ENCODE measurements at places on chromosomes 11 and 22.
A peak's percentile ranks its signal among the peaks of the same experiment; 100 is the strongest.

DNA sequence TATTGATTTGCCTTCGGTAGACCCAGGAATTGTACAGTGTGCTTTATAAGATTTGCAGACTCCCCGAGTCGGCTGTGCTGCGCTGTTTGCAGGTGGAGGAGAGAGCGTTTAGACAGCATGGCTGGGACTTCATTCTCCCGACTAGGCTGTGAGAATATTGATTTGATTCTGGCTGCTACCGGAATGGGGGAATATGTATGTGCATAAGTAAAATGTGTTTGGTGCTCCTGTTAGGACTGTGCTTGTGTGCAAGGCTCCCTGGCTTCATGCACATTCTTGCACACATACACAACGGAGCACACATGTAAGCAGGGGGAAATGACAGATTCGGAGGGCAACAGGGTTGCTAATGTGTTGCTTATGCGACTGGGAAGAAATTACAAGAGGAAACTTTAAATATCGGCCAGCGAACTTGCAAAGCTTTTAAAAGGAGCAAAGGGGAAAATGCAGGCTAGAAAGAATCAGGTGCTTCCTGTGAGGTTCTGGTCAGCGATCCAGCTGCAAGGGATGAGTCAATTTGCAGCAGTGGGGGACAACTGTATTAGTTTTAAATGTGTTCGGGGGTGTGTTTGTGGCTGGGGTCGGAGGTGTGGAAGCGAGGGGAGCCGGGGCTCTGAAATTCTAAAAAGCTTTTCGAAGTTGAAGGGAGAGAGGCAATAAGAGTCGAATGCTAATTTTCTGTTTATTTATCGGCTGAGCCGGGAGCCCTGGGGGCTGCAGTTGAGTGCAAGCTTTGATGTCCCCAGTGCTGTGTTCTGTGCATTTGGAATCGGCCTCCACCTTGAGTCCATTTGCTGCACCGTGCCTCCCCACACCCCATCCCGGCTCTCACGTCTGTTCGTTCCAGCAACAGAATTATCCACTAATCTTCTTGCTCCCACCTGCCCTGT, 731 bp downstream of the NTM start:
- DNase-seq = no peak

DNA sequence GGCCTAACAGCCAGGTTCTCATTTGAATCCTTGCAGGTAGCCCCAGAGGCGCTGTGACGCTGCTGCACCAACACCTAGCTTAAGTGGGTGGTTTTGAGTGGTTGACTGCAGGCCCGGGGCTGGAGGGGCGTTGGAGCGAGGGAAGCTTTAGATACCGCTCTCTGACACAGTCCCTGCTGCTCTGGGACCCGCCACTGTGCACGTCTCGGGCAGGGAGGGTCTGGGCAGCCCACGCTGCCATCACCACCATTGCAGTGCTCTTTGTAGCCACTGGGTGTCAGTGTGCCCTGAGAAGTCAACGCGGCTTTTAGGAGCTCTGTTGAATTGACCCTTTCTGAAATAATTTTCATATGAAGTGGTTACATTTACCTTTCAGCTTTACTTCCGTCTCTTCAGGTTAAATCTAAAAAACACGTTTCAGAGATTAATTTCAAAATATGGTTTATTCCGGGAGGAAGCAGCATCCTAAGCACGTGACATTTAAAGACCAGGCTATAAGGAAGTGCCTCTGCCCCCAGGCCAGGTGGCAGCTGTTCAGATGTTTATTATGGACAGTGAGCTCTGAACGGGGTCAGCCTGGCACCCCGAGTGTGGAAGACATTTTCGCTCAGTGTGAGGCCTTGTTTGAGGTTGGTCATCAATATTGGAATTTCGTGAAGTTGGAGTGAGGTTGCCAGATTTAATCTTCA, 30.9 kb upstream of the PARVB start:
- DNase-seq = peak; percentile 46

- no peak for DNase-seq
Measured at GRCh38 chr11:10023212-10023611, 270.8 kb downstream of the SBF2 start.

GRCh38 chr11:78533399-78533798, 41.3 kb downstream of the NARS2 start:
- DNase-seq = no peak

DNA sequence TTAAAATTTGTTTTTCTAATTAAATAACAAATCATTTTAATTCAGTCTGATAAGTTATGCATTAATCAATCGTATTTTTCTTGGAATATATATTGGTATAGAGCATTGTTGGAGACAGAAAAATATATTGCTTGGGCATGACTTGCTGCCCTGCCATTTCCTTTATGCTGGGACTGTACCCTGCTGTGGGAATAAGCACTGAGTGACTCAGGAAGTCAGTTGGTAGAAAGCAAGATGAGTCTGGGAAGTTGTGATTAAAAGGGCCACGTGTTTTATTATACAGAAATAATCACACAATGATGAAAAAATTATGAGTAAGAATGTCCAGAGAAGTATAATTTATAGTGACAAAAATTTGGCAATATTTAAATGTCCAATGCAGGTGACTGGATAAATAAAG, 139.5 kb downstream of the KIF18A start:
- no peak for DNase-seq

GRCh38 chr11:112565551-112565950, 304.9 kb upstream of the PLET1 start:
- no peak for DNase-seq

GRCh38 chr11:975827-976226, 50.2 kb downstream of the AP2A2 start:
- DNase-seq = no peak

DNA sequence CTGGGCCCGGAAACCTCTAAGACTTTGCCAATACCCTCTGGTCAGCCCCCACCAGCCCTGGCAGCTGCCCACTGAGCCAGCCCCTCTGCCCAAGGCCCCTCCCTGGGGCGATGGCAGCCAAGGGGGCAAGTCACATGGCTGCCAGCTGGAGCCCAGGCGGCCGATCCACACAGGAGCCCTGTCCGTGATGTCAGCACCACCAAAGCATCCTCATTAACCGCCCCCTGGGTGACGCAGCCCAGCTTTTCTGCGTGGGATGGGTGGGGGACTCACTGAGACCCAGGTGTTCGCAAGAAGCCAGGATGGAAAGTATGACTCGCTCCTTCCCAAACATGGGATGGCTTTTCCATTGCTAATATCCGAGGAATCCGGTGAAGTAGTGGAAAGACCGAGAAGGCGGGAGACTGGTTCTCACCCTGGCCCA, 46.6 kb upstream of the WNT7B start:
- no peak for DNase-seq

GRCh38 chr11:60193687-60194433, 11.0 kb upstream of the MS4A6A start:
- DNase-seq = peak; percentile 39

GRCh38 chr11:93986716-93987115, 34.4 kb upstream of the HEPHL1 start:
- DNase-seq = no peak

DNA sequence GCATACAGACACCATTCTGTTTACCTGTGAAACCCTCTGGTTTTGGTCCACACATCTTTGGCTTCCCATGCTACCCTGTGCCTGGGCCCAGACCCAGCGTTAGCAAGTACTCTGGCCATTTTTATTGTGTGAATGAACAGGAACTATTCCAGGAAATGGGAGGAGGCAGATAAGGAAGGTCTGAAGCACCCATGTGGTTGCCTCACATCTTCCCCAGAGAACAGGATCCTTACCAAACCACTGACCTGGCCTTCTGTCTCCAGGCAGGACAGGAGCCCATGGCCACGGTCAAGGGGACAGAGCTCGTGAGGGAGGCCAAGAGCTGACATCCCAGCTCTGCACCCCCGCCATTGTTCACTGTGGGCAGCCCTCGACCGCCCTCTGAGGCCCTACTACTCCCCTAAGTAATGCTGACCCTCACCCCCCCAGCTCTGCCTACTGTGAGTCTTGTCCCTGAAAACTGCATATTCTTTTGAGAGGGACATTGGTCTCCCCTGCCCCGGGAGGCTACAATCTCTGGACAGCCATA, 97.7 kb upstream of the TP53I11 start:
- no peak for DNase-seq

DNA sequence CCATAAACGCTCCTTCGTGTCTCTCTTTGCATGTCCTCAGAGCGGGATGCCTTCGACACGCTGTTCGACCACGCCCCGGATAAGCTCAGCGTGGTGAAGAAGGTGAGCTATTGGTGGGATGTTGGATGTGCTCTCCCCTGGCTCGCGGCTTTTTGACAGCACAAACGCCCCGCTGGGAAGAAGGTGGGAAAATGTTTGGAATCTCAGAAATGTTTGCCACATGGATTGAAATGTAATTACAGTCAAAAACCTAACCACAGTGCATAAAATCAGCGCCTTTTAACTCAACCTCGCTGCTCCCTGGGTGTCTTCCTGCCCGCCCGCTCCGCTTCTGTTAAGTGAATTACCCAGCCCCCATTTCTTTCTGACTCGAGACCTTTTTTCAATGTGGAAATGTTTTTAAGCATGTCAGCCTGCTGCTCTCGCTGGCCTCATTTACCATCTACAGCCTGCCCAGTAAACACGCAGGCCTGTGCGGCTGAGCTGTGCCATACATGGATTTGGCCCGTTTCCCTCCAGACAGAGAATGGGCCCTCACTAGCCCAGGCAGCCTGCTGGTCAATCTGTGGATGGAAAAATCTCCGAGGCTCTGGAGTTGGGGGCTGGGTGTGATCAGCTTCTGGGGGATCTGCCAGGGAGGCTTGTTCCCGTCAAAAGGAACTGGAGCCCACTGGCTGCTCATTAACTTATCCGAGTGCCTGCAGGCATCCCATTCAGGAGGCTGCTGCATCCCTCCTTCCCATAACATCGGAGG, 32.7 kb upstream of the PARVG start:
- no peak for DNase-seq

DNA sequence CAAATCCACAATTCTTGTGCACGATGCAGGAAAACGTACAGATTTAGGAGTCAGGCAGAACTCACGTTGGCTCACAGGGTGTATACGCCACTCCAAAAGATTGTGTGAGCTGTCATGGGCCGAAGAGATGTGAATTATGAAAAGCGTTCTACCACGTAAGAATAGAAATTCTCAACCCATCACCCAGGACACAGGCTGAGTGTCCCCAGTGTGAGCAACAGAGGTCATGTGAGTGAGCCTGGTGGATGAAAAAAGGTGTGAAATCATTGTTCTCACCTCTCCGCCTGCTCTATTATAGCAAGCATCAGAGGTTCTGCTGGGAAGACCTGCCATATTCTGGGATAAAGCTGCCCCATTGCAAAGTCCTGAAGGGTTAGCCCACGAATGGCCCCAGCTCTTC, 235.0 kb downstream of the MN1 start:
- DNase-seq = no peak

GRCh38 chr11:26188554-26188953, 143.4 kb upstream of the ANO3 start:
- DNase-seq = no peak

Measured in effector CD4-positive, alpha-beta T cell (primary cell).